T1000 (cell line): ENCODE measurements at places on chromosomes 1 and 21.
A peak's percentile ranks its signal among the peaks of the same experiment; 100 is the strongest.

GRCh38 chr1:53049574-53049967, 12.4 kb upstream of the PODN start:
- no peak for DNase-seq

DNA sequence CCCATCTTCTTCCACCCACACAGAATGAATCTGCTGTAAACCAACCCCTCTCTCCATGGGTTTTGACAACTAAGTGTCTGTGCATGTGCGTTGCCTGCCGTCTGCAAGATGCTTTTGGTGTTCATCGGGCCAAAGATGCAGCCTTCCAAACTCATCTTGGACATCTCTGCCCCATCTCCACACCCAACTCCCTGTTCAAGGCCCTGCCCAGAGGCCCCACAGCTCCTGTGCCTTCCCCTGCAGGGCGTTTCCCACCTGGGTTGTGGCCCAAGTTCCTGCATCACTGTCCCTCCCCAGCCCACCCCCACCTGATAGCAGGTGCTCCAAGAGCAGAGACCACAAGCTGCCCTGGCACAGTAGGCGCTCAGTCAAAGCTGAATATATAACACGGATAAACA, 103.2 kb downstream of the BCAR3 start:
- DNase-seq, result no peak

GRCh38 chr1:245986404-245987218, 520.5 kb downstream of the SMYD3 start:
- peak; percentile 29 for DNase-seq

GRCh38 chr1:171961861-171962260, 120.6 kb downstream of the DNM3 start:
- DNase-seq, result no peak

- DNase-seq, result no peak
These were observed 83.4 kb upstream of the ABCD3 start for GRCh38 chr1:94334764-94335163.

DNA sequence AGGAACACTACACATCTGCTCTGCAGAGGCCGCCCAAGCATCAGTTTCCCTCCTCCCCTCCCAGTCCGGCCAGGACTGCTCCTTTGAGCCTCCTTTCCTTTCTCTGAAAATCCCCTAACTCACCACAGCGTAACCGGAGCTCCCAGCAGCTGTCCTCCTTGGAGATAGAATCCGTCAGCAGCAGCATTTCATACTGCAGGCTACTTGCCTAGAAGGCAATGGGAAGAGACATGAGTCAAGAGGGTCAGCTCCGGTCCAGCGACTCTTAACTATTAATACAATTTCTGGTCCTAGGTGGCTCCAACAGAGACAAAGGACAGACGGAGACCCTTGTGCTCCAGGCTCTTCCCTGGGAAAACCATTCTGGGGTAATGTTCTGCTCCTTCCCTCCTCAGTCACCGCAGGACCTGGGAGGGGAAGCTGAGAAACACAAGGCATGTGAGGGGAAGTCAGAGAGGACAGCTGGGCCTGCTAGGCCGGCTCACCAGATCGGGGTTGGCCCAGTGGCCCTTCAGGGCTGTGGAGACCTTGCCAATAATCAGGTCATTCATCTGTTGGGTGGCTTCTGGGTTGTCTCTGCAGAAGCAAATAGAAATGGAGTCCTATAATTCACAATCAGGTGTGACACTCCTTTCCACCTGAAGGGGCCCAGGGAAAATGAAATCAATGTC, 99.7 kb downstream of the UBR4 start:
- no peak for DNase-seq

DNA sequence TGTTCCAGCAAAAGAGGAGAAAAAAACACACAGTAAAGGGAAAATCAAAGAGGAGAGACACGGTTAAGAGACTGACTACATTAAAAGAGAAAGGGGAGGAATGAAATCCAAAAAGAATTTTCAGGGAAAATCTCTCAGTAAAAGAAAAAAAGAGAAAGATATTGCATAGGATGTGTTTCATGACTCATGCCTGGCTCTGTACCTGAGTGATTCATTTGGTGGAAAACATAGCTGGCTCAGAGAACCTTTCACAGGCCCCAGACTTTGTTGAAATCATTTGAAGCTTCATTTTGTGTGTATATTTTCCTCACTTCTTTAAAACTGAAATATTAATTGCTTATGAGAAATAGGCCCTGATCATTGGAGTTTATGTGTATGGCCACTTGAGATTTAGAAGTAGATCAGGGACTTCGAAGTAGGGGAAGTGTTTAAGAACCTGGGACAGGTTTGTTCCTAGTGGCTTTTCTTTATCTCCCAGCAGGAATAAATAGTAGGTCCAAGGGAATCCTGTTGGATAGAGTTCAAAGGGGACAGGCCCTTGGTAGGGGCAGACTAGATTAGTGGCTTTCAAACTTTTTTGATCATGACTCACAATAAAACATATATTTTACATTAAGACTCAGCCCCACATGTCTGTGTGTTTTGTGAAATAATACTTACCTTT, 239.1 kb upstream of the SGIP1 start:
- DNase-seq, result no peak

DNA sequence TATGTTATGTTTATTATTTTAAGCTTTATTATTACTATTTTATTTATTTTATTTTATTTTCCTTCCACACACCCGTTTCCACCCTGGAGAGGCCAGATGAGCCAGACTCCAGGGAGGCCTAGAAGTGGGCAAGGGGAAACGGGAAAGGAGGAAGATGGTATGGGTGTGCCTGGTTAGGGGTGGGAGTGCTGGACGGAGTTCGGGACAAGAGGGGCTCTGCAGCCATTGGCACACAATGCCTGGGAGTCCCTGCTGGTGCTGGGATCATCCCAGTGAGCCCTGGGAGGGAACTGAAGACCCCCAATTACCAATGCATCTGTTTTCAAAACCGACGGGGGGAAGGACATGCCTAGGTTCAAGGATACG, 468 bp upstream of the MX1 start:
- no peak for DNase-seq

DNA sequence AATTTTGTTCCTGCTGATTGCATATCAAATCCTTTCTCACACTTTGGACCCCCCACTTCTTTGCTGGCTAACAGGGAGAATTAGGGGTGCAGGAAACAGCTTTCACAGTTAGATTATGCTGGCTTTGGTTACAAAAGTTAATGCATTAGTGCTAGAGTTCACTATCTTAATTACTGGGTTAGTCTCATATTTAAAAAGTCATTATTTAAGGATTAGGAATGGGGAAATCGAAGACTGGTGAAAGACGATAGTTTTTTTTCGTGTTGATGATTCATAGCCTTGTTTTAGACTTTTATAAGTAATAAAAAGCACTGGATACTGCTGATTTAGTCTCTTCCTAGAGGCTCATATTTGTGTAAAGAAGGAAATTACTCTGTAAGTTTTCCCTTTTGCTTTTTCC, 11.6 kb downstream of the ST6GALNAC3 start:
- DNase-seq, result no peak

- no peak for DNase-seq
These were observed 56.4 kb upstream of the SIPA1L2 start for GRCh38 chr1:232686346-232686745.

DNA sequence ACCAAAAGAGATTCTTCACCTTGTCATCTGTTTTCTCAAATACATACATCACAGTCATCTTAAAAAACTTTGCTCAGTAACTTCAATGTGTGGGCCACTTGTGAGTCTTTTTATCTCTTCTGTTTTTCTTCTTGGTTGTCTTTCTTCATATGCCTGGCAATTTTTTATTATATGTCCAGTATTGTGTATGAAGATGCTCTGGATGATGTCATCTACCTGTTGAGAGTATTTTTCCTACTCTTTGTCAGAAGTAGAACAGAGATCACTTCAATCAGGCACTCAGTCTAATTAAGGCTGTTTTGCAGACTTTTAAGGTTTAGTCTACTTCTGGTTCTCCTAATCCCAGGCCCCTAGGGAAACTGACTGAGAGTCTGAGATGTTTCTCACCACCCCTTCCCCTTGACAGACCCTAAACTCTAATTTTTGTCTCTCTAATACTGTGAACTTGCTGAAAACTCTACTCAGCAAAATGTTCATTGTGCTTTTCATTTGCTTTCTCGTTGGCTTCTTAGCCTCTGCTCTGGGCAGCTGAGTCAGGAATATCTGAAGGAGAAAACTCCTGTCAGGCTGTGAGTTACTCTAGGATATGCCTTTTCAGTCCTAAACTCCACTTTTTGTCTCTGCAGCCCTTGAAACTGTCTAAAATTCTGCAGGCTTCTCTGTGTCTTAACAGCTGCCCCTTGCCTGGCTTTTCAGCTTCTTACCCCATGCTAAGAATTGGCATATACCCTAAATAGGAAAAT, 33.0 kb upstream of the DNAJC6 start:
- no peak for DNase-seq

DNA sequence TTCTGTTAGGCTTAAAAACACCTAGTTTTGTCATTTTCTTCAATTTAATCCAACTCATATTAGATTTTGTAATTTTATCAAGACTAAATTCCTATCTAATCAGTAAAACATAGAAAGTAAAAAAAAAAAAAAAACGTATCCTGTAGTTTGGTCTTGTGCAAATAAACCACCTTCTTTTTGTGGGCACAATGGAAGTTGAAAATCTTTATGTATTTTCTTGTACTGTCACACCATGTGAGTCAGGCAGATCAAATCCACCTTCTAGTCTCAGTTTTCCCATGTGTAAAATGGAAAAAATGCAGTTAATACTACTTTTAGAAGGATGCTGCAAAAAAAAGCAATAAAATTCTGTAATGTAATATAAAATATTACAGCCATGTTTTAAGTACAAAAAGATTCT, 129.8 kb downstream of the CYYR1 start:
- DNase-seq, result no peak

DNA sequence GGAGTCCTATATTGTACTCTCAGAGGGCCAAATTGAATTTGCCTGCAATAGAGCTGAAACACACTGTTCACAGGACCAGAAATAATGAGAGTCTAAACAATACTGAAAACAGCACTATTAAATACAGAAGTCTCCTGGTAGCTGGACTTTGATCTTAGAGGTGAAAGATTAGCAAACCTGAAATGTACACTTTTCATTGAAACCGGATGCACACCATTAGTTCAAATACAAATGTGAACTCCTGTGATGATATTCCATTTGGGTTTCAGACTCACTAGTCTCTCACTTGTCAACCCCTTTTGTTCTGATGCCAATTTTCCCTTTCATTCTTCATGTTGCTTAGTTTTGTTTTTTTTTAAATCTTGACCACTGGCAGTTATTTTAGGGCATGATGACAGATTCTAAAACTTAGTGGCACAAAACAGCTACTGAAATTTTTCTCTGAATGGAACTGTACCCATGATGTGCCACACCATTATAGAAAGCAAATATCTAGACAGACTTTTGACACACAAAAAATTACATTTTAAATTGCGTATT, 5.9 kb upstream of the TNFSF4 start:
- no peak for DNase-seq

DNA sequence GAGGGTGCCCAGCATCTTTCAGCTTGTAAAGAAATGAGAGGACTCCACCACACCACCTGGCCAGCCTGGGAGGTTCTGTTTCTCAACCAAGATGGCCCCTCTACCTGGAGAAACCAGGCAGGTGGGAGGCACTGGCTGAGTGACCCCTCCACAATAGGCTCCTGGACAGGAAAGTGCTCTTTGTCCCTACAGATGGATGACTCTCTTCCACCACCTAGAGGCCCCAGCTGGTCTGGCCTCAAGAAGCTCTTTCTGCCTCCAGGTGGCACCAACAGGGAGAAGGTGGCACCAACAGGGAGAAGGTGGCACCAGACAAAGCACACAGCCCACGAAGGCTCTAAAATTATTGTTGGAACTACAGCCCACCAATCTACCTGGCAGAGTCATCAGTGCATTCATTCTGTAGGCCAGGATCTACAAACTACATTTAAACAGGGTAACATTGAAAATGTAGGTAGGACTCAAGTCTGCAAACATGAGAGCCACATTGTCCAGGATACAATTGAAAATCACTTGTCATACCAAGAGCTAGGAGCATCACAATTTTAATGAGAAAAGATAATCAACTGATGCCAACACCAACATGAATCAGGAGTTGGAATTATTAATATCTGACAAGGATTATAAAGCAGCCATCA, 14.4 kb downstream of the TMPRSS3 start:
- DNase-seq, result no peak

DNA sequence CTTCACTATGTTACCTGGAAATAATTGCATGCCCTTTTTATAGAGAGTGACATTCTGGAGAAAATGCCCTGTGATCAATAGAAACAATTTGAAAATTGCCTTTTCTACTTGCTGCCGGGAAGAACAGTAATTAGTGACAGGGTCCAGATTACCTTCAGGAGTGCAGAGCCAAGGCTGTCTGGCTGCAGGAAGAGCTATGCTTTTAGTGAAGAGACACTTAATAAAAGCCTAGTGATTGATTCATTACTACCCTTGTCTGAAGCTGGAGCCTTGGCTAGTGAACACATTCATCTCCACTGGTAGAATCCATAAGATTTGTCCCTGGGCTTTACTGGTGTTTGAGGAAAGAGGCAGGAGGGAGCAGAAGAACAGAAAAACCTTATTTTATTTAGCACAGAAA, 12.9 kb upstream of the DNASE2B start:
- DNase-seq, result no peak

DNA sequence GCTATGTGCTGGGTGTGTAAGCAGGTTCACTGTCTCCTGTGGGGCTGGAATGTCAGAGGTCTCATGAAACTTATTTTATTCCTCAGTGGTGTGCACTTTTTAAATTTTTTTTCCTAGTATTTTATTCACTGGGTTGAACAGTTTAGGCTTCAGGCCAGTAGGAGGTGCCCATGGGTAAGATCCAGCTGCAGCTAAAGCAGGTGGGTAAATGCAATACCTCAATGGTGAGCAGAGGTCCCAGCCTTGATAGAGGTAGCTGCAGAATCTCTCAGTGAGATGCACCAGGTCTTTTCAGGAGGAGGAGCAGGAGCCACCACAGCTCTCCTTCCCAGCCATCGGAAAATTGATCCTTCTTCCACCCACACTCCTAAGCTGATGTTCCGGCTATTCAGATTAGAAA, 12.6 kb upstream of the OR6N2 start:
- DNase-seq, result no peak

DNA sequence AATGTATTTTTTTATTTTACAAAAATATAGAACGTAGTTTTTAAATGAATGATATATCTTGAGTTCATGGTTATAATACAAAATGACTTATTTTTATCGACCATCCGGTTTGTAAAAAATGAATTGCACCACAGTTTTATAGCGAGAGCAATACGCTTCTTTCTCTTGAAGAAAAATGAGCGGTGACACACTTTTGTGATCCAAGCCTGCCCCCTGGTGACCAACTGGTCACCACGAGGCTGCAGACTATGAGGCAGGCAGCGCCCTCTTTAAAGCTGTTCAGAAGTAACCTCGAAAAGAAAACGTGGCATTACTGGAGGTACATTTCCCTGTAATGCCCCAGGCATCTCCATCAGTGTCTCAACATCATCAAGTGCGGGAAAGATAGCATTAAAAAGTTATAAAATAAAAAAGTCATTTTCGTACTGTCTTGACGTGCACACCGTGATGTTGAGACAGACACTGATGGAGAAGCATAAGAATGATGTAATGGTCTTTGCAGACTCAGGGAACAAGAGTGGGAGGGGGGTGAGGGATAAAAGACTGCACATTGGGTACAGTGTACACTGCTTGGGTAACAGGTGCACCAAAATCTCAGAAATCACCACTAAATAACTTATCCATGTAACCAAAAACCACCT, 734.2 kb upstream of the ADAMTS5 start:
- DNase-seq, result peak; percentile 70

GRCh38 chr21:18275781-18276180, 31.1 kb downstream of the CHODL start:
- no peak for DNase-seq
